ENCODE measurements at places on chromosomes 13 and 19.

- no peak for DNase-seq
Observed at GRCh38 chr13:52926971-52927370, 78.5 kb upstream of the PCDH8 start.

GRCh38 chr13:45224176-45224575, 23.3 kb upstream of the KCTD4 start:
- no peak for DNase-seq

GRCh38 chr13:63124863-63125262, 1709.2 kb upstream of the PCDH20 start:
- no peak for DNase-seq

DNA sequence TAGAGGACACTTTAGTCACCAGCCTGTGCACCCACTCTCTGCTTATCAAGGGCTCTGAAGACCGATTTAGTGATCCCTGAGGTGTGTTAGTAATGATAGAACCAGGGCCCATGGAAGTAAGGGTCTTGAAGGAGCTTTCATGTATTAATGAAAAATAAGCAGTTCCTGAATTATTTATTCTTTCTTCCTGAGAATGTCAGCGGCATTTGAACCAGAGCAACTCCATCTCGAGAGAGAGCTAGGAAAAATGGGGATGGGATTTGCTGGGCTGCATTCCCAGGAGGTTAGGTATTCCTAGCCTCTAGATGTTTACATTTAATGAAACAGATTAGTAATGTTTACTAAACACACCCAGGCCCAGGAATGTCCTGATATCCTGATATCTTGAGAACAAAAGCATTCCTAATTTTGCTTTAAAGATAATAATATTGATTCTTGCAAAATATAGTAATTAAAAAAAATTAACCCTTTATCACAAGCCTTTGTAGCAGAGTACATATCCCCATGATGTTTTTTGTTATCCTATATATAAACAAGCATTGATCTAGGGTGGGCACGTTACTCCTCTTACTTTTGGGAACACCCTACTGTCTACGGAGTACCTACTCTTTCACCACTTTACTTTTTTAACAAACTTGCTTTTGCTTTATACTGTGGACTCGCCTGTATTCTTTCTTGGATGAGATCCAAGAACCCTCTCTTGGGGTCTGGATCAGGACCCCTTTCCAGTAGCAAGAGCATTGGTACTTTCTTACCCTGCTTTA, 63.1 kb downstream of the COG3 start:
- no peak for DNase-seq

GRCh38 chr13:49561062-49561410, 24.3 kb downstream of the RCBTB1 start:
- no peak for DNase-seq

DNA sequence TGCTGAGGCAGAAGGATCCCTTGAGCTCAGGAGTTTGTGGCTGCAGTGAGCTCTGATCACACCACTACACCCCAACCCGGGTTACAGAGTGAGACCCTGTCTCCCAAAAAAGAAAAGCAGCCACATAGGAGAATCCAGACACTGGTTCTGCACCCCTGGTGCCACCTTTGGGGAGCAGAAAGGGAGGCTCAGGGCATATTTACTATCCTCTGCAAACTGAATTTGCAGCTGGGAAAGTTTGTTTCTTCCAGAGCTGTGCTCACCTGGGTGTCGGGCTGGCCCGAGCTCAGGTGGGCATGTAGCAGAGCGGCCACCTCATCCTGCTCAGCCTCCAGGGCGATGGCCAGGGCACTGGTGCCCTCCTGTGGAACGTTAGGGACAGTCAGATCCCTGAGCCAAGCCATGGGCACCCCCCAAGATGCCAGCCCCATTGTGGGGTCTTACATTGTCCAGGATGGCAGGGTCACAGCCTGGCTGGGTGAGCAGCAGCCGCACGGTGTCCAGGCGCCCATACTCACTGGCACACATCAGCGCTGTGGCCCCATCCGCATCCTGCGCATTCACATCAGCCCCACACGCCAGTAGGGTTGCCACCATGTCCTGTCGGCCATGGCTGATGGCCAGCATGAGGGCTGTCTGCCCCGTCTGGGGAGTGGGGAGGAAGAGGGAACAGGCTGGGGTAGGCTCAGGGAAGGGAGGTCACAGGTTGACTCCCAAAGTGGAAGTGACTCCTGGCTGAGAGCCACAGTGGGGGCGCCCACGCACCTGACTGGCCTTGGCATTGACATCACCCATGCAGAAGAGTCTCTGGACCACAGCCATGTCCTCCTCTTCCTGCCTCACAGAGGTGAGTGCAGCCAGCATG, 3.1 kb downstream of the RPS28 start:
- DNase-seq = no peak

All from stimulated activated CD4-positive, alpha-beta T cell treated with anti-CD3 and anti-CD28 coated beads, Interleukin-15, amount 100 ng/mL, for 48 hours (primary cell).